ENCODE measurements at places on chromosomes 5 and 9.

DNA sequence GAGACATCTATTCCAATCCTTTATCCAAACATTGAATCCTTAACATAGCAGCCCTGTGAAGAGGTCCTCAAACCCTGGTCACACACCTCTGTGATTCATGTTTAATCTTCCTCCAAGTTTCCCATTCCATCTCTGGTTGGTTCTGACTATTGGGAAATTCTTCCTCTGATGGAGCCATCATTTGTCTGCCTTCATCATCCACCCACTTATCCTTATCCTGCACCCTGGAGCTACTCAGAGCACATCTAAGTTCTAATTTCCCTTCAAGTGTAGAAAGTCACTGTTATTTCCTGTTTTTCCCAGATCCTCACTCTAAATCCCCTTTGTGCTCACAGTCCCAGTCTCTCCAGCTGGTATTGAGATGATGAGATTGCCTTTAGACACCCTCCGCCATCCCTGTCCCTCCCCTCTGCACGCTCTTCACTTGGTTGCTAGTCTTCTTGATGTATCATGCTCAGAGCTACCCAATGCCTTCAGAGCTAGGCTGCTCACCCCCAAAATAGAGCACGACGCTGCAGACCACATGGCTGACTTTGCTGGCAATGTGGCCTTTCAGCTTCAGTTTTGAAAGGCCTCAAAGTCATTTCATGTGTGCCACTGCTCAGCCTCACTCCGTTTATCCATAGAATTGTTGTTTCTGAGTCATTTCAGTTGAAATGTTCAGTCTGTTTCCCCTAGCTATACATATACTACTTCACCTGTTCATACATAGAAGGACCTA is 154.3 kb downstream of the PALM2AKAP2 start:
- DNase-seq: peak; percentile 29

- no peak for DNase-seq
Observed at GRCh38 chr5:16906255-16906654, 29.8 kb downstream of the MYO10 start.

DNA sequence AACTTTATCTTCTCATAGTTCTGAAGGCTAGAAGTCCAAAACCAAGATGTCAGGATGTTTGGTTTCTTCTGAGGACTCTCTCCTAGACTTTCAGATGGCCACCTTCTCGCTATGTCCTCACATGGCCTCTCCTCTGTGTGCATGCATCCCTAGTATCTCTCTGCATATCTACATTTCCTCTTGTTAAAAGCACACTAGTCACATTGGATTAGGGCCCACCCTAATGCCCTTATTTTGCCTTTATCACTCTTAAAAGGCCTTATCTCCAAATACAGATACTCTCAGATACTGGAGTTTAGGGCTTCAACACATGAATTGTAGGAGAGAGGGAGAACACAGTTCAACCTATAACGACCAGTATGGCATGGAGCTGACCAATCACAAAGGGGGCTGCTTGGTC is 151.7 kb downstream of the PRELID2 start:
- DNase-seq: no peak

DNA sequence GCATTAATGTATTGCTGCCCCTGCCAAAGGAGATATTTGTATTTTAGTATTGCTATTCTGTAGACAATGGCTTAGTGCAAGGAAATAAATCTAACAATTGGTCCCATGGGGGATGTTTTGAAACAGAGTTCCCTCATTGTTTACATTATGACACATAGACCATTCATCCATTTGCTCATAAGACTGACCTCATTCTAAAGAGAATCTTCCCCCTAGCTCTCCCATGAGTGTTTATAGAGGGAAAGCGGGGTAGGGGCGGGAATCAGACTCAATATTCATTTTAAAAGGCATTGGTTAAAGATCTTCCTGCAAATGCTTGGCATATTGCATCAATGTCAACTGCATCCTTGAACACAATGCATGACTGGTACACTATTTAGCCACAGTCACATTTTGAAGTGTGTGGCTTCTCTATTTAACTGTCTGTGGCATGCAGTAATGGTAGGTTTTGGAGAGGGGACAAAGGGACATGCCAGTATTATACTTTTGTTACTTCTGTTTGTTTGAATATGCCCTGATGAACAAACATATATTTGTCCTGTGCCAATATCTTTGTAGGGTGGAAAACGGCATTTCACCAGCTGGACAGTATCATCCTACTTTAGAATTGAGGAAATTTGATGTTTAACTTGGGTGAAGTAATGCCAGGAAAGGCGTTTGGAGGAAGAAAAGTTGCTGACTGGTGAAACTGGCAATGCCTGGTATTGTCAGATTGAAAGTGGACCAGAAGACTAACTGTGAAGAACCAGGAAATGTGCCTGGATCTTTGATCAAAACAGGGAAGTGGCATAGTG is 84.1 kb upstream of the MEGF10 start:
- no peak for DNase-seq

- DNase-seq: no peak
Observed at GRCh38 chr5:65262649-65263059, 219.1 kb downstream of the ADAMTS6 start.

- no peak for DNase-seq
Observed at GRCh38 chr5:31047007-31047406, 146.5 kb upstream of the CDH6 start.

- DNase-seq: peak; percentile 2
Observed at GRCh38 chr9:116594547-116594946, 92.6 kb upstream of the TRIM32 start.

DNA sequence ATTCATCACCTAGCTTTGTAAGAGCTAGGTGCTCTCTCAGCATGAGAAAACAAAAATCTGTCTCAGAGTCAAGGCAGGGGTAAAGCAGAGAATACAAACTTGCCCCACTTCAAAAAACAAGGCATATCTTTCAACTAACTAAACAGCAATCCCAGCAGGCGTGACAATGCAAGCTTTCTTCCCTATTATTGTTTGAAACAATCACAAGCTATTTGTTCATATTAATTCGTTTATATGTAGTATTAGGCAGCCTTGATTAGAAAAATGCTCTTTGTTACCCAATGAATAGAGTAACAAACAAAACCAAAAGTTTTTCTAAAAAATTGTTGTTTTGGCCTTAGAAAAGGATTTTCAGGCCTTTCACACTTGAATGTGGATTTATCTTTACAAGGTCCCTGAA is 71.1 kb downstream of the LPAR1 start:
- no peak for DNase-seq

GRCh38 chr5:107294211-107294550 is 376.6 kb downstream of the EFNA5 start:
- no peak for DNase-seq

DNA sequence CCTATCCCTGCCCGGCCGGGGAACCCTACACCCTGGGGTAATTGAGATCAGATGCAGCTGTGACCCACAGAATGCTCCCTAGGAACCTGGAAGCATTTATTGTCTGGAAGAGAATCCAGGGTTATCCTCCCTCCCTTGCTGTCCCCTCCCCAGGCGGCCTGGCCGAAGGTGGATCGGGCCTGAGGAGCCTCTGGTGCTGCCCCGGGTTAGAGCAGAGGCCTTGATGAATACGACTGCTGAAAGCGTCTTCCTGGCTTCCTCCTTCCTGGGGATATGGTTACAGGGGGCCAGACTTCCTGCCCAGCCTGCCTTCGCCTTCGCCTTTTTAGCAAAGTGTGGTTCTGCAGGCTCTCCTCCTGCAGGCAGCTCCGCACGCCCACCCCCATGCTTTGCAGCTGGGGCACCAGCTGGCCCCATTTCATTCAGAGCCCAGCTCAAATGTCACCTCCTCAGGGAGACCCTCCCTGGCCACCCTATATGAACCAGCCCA is 22.5 kb upstream of the PTGS1 start:
- DNase-seq: no peak

GRCh38 chr9:102362470-102363132 is 624.2 kb upstream of the GRIN3A start:
- DNase-seq: no peak

DNA sequence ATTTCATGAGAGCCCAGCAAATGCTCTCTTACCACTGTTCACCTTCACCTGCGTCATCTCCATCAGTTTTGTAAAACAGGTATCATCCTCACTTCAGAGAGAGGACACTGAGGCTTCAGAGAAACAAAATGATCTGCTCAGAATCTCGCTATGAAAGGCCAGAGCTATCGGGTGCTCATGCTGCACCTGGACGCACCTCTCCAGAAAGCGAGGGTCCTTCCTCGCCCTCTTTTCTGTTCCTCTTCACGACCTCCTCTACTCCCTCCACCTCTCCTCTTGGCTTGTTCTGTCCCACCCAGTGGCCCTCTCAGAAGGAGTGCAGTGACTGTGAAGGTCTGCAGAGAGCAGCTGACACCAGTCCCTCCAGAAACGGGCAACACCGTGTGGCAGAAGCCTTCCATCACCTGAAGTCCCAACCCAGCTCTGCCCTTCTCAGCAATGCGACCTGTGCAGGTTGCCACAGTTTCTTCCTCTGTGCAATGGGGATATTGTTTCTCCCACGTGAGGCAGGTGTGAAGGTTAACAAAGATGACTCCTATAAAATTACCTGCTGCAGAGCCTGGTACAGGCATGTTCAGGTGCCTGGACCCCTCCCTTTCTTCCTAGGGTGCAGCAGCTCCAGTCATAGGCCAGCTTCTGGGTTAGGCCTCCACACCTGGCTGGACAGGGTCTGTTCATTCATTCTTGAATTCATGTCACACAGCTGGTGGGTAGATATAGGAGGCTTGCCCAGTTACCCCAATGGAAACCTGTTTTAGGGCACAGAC is 45.3 kb upstream of the ANGPTL2 start:
- DNase-seq: no peak

DNA sequence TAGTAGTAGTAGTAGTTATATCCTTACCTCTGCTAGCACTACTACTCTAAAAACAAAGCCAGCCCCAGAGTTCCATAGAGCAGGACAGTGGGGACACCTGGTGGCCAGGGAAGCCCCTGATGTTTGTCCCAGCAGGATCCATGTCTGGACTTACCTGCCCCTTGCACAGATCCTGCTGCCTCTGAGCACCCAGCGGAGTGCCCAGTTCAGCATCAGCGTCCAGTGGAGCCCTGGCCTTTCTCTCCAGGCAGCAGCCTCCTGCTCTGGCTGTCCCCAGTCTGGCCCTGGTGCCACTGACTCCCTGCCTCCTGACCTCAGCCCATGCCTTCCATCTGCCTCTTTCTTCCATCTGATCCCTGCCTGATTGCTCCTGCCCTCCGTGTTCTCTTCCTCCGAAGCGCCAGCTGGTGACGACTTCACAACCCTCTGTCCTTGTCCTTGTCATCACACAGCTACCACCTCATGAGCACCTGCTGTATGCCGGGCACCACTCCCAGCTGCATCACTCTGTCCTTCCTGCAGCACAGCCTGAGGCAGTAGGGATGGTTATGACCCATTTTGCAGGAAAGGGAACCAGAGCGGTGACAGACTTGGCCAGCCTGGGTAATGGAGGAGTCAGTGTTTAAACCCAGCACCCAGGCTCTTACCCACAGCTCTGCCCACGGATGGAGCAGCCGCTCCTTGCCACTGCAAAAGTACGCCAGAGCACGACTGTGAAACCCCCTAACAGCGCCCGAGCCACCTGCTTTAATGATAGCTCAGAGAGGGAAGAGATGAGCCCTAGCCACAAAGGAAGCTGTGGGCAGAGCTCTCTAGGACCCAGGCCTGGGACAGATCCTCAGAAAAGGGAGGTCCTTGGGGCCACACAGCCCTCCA is 11.5 kb downstream of the SARDH start:
- DNase-seq: no peak

- no peak for DNase-seq
Observed at GRCh38 chr5:161513942-161514341, 32.6 kb downstream of the GABRB2 start.

DNA sequence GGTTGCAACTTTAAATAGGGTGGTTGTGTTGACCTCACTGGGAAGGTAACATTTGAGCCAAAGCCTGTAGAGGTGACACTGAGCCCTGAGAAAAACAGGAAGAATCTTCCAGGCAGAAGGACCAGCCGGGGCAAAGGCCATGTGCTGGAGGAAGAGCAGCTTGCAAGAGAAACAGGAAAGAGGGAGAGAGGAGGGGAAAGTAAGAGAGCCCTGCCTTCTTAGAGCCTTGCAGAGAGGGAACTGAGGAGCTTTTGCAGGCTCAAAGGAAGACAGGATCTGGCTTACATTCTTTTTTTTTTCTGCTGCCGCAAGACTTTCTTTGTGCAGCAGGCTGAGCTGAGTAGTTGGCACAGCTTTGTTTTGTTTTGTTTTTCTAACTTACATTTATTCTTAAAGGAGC is 17.4 kb downstream of the C9orf153 start:
- no peak for DNase-seq

- DNase-seq: no peak
Observed at GRCh38 chr5:151154931-151155774, 2.4 kb downstream of the ANXA6 start.

DNA sequence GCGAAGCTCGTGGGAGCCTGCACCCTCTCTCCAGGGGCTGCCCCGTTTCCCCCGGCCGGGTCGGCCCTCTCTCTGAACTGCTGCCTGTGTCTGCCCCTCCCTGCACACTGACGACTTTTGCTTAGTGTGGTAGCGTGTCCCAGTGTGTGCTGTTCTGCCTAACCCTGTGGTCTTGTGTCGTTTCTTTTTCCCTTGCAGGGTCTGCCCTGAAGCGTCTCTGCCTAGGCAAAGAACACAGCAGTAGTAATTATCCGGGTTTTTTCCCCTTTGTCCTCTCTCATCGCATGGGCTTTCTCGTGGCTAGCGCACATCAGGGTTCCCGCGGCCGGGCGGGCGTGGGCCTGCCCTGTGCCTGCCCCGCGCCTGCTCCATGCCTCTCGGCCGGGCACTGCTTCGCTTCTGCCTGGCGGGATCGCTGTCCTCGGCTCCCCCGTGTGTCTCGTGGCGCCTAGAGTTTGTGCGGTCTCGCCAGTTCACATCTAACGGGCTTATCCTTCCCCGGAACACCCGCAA is 122.7 kb downstream of the WNK2 start:
- DNase-seq: no peak

DNA sequence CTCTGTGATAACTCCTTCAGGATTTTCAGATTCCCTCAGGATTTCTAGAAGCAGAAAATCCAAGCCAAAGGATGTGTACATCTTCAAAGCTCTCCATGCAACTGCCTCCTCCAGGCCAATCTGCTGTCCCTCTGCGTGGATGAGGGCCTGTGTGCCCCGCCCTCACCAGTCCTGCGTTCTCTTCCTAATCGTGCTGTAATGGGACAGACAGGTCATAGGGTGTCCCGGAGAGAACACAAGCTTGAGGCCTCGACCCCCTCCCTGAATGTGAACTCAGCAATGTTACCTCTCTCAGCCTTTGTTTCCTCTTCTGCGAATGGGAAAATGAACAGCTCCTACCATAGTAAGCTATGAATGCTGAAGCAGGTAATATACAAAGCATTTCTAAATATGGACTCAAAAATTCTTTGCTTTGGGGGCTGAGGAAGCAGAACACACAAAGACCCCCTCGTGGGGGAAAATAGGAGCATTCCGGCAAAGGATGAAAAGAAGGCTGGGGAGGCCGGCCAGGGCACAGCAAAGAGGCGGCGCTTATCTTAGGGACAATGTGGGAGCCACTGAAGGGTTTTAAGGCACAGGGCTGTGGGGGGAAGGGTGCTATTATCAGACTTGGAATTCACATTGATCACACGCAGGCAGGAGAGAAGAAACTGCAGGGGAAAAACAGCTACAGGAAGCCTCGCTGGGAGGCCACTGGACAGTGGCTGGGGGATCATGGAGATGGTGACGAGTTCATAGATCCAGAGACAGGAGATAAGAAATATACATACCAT is 57.2 kb upstream of the FBXW11 start:
- no peak for DNase-seq
